ENCODE measurements at places on chromosomes 5 and 9.

- no peak for DNase-seq
These were observed 25.0 kb upstream of the PHYKPL start for GRCh38 chr5:178257650-178258049.

GRCh38 chr9:21141427-21141882 lies at the start of gene IFNW1:
IFNW1 (minus strand) TSS chr9:21141832; CDS start chr9:21141570, 262 bp downstream.
- no peak for DNase-seq

- no peak for DNase-seq
These were observed 35.7 kb upstream of the MSX2 start for GRCh38 chr5:174688441-174689354.

DNA sequence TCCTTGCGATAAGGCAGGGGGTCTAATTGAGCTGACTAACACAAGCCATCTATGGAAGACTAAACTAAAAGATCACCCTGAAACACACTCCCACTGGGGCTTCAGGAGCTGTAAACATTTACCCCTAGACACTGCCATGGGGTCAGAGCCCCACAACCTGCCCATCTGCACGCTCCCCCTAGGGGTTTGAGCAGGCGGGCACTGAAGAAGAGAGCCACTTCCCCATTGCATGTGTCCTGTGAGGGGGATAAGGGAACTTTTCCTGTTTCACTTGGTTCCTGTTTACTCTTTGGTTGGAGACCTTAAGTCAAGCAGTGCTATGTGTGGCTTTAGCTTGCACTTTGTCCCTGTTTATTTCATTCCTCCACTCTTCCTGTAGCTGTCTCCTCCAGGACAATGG lies 1929.5 kb upstream of the CDH9 start:
- no peak for DNase-seq

DNA sequence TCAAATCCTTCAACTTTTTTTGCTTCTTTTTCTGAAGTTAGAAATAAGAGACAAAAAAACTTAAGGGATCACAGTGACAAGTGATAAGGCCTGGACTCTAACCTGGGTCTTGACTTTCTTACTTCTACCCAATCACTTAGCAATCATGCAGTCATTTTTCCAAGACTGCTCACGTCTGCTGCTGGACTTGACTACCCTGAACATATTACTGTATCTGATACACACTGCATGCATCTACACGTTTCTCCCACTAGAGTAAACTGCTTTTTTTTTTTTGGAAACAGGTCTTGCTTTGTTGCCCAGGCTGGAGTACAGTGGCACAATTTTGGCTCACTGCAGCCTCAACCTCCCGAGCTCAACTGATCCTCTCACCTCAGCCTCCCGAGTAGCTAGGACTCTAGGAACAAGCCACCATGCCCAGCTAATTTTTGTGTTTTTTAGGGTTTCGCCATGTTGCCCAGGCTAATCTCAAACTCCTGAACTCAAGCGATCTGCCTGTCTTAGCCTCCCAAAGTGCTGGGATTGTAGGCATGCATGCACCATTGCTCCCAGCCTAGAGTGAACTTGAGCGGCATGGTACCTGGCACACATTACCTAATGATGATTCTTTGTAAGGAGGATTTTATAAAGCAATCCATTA lies 7.4 kb downstream of the PLIN2 start:
- peak; percentile 45 for DNase-seq

GRCh38 chr5:136106351-136107031 lies 26.2 kb upstream of the SMAD5 start:
- DNase-seq: no peak

DNA sequence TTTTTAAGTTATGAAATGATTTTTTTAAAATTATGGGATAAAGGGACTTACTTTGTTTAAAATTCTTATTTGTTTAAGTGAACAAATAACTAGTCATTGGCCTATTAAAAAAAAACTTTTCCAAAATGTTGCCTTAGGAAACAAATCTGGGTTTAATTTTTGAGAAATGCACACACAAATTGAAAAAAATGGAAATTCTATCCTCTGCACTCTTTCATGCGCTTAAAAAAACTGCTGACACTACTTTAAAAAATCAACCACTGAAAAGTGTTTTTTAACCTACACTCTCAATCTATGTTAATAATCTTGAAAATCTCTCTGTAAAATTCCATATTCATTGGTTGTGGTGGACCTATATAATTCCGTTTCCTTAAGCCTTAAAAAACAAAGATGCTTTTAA lies 163.4 kb upstream of the DAB2 start:
- no peak for DNase-seq

- no peak for DNase-seq
These were observed 80.0 kb downstream of the SEMA4D start for GRCh38 chr9:89417832-89418473.

GRCh38 chr5:133266966-133267365 lies 215.2 kb downstream of the HSPA4 start:
- no peak for DNase-seq

DNA sequence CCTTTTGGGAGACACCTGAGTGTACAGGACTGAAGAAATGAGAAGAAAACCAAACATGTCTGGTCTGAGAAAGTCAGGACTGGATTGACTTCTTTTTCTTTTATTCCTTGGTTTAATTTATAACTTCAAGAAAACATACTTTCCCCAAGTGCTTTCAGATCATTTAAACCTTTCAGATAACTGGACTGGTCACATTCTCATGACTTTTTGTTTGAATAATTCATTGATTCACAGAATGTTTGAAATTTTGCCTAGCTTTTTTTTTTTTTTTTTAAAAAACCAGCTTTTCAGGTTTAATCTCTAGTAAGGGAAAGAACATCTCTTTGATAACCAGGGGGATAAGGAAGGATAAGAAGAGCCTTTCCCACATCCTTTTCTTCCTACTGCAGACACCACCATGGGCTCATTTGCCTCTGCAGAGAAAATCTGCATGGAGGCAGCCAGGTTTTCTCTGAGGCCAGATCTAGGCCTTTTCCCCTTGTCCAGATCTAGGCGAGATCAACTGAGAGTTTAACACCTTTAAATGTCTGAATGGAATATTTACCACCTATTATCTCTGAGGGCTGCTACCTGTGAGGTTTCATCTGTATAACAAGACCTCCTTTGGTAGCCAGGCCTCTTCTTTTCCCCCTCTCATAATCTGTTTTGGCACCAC lies 45.0 kb upstream of the SLC28A3 start:
- no peak for DNase-seq

DNA sequence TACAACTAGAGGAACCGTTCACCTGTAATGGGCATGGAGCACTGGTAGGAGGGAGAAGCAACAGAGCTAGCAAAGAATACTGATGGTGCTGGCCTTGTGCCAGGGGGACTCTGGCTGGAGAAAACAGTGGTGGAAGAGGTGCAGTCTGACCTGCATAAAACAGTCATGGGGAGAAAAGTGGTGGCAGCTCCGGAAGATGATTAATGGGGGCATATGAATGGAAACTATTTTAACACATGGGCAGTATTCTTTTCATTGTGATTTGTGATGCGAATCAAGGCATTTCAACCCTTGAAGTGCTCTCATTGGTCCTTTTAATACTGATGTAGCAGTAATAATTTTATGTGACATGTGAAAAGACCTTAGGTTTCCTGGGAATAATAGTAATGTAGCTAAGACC lies 219.6 kb downstream of the ADAMTS6 start:
- peak; percentile 1 for DNase-seq

- no peak for DNase-seq
These were observed 485.2 kb upstream of the CDH9 start for GRCh38 chr5:27523629-27524028.

DNA sequence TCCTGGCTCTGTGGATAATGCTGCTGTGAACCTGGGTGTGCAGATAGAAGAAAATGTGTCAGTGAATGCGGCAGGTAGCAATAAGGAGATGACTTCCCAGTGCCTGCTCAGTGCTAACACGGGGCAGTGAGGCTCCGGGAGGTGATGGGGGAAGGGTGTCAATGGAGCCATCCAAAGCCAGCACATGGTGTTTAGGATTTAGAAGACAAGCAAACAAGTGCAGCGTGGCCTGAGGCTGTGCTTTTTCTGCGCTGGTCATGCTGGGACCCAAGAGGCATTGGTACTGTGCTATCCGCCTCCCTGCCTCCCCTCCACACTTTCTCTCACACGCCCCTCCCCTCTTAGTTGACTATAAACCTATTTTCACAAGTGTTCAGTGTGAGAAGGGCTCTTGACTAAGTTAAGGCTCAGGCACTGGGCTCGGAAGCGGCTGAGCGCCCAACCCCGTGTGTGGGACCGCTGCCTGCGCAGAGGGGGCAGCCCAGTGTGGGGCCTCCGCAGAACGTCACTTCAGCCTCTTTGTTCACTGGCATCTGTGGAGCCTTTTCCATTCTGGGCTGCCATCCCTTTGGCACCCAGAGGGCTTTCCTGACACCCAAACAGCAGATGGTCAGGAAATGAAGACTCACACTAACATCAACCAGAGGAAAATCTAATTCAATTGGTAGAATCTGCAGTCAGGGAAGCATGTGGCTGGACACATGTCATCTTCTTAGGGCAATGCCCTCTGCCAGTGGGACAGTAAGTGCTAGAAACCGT lies 21.8 kb upstream of the NINJ1 start:
- DNase-seq: no peak

GRCh38 chr5:32274548-32275395 lies 38.0 kb downstream of the MTMR12 start:
- DNase-seq: no peak

- DNase-seq: peak; percentile 80
These were observed 15.3 kb upstream of the KLF4 start for GRCh38 chr9:107504585-107505455.

DNA sequence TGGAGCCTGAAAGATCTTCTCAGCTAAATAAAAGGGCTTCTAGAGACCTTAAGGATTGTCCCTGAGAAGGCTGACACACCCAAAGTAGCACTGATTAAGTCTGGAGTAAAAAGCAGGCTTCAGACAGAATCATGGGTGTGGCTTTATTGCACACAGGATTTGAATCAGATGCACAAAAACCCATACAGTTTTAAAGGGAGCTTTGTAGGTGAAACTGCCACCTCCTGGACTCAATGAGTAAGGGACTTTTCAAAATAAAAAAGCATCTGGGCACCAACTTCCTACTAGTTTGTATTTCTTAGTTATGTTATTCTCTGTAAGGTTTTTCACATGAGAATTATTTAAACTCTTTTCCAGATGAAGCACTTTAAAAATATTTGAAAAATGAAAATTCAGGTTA lies 129.4 kb downstream of the EDIL3 start:
- peak; percentile 31 for DNase-seq

DNA sequence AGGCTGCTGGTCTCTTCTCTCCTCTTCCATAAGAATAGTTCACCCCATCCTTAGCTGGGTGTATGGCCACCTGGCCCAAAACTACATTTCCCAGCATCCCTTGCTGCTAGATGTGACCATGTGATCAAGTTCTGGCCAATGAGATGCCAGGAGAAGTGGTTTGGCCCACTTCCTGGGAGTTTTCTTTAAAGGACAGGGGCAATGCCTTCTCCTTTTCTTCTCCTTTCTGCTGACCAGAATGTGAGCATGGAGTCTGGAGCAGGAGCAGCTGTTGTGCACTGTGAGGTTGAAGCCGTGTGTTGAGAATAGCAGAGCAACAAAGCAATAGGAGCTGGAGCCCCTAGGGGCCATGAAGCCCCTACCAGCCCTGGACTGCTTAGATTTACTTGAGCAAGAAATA lies 36.8 kb downstream of the C9orf50 start:
- DNase-seq: peak; percentile 64

DNA sequence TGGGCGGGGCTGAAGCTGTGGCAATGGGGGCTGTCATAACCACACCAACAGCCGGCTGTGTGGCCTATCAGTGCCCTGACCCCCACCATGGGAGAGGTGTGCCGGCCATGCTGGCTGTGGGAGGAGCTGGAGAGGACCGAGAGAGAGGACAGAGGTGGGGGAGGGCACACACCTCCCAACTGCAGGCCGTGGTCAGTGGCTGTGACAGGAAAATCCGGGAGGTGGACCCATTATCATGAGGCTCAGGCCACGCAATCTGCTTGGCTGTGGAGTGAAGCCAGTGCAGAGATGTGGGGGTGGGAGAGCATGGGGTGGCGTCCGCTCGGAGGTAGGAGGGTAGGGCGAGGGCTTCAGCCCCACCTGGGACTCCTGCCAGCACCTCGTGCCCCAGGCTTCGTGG lies 136.1 kb downstream of the RXRA start:
- no peak for DNase-seq

DNA sequence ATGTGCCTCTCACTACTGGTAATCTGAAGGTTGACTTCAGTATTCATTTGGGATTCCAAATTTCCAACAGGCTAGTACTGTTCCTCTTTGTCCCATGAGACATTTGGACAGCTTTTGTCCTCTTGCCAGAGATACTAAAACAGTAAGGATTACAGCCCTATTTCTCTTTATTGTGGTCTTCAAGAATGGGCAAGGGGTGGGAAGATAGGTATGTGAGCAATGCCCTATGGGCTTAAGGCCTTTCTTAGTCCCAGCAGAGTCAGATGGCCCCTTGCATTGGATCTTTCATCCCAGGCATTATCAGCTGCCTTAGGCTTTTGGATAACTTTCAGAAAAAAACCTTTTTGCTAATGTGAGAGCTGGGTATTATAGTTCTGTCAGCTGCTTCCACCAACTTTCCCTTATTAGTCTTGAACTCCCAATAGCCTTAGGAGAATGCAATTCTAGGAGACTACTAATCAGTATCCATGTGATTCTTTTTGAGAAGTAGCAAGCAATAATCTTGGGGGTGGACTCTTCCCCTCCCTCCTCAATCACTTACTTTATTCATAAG lies 361.1 kb upstream of the NUDT12 start:
- no peak for DNase-seq

DNA sequence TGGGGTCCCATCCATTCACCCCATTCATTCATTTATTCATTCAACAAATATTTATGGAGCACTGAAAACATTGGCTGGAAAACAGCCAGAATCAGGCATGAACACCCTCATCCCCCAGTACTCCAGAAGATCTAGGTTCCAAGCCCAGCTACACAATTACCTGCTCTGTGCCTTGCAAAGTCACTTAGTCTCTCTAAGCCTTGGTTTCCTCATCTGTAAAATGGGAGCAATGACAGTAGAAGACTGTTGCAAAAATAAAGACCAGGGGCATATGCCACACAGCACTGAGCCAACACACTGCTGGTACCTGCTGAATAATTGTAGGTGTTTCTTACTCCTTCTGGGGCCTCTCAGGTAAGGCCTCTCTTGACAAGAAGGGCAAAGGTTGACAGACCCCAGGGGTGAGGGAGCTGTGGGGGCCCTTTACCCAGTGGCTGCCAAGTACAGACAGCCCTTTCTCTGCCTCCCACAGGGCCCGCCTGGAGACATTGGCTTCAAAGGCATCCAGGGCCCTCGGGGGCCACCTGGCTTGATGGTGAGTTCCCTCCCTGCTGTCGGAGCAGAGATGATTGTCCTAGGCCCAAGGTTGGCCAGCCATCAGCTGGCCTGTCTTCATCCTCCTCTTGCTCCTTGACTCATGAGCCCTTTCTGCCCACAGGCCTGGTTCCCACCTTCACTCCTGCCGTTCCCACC lies 22.6 kb upstream of the ORM1 start:
- DNase-seq: no peak

Measured in mammary epithelial cell (primary cell).